Endothelial cell (in vitro differentiated cells): ENCODE measurements at places on chromosomes 13 and 19. TPM values are rescaled to one million over a fixed set of nuclear protein-coding genes. Genes with fewer than 3 reads are reported as not detected.

- no peak overlapping the region for H3K4me3 ChIP-seq
- H3K27ac ChIP-seq, result no peak overlapping the region
- peaks cover 7% of the 10 kb centered on the region for H3K36me3 ChIP-seq
- DNase-seq, result no peak
Observed at GRCh38 chr19:7642295-7643030, 5.6 kb downstream of the STXBP2 start.

Gene ZNF493
- 16.2 TPM for total RNA-seq

DNA sequence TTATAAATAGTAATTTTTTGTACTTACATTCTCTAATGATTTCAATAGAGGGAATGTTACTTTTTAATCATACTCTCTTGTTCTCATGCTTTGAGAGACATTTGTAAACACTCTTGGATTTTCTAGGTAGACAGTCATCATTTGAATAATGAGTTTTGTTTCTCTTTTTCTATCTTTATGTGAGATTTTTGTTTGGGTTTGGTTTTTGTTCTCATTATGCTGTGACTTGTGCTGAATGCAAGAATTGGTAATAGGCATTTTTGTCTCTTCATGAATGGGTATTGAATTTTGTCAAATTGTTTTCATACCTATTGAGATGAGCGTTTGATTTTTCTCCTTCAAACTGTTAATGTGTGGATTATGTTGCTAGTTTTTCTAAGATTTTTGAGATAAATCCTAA lies 56.8 kb upstream of the GPR183 start:
- H3K4me1 ChIP-seq, result no peaks in the 10 kb centered on the region
- no peak overlapping the region for H3K4me3 ChIP-seq
- no peaks in the 10 kb centered on the region for H3K27me3 ChIP-seq
- no peak for DNase-seq
- H3K36me3 ChIP-seq, result peaks cover 4% of the 10 kb centered on the region

DNA sequence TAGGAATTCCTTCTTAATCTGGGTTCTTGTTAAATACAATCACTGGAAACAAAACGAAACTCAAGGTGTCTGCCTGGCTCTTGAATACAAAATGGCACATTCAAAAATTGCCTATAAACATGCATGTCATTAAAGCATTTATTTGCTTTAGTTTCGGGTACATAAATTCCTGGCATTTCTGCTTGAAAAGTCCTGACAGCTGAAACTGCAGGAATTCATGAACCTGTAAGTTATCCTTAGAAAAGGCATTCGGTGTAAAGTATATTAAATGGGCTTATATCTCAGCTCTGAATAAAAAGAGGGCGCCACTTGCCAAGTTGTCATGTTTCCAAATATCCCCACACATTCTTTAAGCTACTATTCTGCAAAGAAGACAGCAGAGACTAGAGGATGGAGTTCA lies 32.9 kb downstream of the RXFP2 start:
- H3K4me3 ChIP-seq, result no peak overlapping the region
- H3K36me3 ChIP-seq, result no peaks in the 10 kb centered on the region
- H3K27me3 ChIP-seq, result no peaks in the 10 kb centered on the region
- H3K4me1 ChIP-seq, result no peaks in the 10 kb centered on the region
- no peak overlapping the region for H3K27ac ChIP-seq

Gene PDX1
- 0.59 TPM for total RNA-seq

Gene NECTIN2
- 342 TPM for total RNA-seq

DNA sequence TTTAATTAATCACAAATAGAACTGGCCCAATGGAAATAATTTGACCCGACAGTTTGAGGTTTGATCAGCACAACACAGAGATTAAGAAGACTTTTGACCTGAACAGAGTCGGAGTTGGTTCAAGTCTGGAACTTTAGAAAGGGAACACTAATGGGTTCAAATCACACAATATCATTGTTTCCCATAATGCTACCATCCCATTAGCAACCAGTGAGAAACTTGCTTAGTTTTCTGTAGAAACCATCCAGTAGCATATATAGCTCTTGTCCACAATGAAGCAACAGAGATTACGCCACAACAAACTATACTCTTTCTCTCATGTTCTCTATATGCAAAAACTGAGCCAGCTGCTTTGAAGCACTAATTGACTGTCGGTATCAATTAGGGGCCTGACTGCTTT lies 376.9 kb upstream of the SPRY2 start:
- peaks cover 4% of the 10 kb centered on the region for H3K4me1 ChIP-seq
- H3K36me3 ChIP-seq, result no peaks in the 10 kb centered on the region
- no peak overlapping the region for H3K4me3 ChIP-seq

- H3K36me3 ChIP-seq, result peaks cover 3% of the 10 kb centered on the region
- peaks cover 2% of the 10 kb centered on the region for H3K4me1 ChIP-seq
- DNase-seq, result no peak
- peaks cover 7% of the 10 kb centered on the region for H3K27me3 ChIP-seq
Observed at GRCh38 chr19:1655987-1656608, 3.7 kb upstream of the TCF3 start.

DNA sequence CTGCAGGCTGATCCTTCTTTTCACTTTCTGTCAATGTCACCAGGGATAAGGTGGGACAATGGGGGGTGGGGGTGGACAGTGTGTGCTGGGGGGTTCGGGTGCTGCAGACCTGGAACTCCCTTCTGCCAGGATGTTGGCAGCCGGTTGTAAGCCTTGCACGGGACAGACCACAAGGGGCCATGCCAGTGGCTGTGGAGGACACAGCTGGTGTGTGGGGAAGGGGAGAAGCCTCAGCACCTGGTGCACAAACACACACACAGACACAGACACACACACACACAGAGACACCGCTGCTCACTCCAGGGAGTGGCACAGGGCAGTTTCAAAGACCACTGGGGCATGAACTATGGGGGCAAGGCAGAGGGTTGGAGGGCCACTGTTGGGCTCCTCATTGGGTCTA lies 3.6 kb downstream of the F2RL3 start:
- H3K27me3 ChIP-seq, result peaks cover 2% of the 10 kb centered on the region
- peaks cover 6% of the 10 kb centered on the region for H3K4me1 ChIP-seq
- DNase-seq, result no peak
- no peak overlapping the region for H3K4me3 ChIP-seq
